ENCODE measurements at places on chromosomes 13 and 19.

- no peak for DNase-seq
Measured at GRCh38 chr19:58059003-58059670, at the start of gene ZNF135. TSS of gene ZNF135 (plus strand) at chr19:58059282. CDS start at chr19:58060003, 721 bp downstream.

DNA sequence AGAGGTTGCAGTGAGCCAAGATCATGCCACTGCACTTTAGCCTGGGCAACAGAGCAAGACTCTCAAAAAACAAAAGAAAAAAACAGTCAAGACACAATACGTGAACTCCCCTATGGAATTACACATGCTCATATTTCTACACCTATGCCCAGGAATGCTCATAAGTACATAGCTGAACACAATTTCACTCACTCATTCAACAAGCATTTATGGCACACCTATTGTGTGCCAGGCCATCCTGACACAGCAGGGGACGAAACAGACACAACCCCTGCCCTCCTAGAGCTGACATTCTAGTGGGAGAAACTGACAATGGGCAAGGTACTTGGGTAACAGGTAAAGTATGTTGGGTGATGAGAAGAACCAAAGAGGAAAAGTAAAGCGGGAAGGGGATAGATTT, 9.5 kb downstream of the AXL start:
- DNase-seq: no peak

DNA sequence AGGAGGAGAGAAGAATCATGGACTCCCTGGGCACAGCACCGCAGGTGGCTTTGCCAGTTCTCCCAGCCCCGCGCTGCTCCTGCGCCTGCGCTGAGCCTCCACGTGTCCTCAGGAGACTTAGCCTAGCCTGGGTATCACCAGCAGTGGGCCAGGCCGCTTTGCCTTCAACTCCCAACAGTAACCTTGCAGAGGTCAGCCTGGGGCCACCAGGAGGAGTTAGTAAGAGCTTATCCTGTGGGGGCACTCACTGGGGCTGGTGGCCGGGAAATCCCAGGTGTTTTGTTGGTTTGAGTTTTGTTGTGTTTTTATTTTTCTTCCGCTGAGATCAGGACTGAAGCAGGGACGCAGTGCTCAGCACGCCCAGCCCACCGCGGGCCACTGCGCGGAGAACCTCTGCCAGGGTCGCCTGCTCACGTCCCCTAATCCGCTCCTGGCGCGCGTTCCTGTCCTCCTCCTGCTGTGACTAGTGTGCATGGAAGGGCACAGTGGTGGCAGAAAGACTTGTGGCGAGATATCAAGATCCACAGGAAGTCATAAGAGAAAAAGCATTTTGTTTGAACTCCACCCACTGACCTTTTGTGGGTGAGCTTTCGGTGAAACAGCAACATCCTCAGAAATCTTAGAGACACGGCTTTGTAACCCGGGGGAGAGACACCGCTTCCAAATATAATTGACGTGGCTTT, 207.4 kb upstream of the RFC3 start:
- no peak for DNase-seq

- DNase-seq: no peak
Measured at GRCh38 chr13:112343591-112343990, 32.6 kb upstream of the SPACA7 start.

DNA sequence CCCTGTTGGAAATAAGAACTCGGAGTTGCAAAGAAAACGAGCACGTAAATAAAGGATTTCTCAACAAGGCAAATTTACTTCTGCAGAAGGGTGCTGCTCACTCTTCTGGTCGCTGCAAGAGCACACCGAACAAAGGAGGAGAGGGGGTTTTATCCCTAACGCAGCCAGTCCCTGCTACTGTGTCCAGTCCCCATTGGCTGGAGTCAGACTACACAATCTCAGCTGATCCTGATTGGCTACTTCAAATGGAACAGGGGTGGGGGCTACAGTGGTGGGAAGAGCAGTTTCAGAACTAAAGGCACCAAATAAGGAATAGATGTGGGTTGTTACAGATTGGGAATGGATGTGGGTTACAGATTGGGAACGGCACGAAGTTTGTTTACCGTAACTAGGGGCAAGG, 63.9 kb upstream of the MCF2L start:
- DNase-seq: no peak

GRCh38 chr13:110216398-110217041, 90.4 kb downstream of the COL4A1 start:
- DNase-seq: no peak

DNA sequence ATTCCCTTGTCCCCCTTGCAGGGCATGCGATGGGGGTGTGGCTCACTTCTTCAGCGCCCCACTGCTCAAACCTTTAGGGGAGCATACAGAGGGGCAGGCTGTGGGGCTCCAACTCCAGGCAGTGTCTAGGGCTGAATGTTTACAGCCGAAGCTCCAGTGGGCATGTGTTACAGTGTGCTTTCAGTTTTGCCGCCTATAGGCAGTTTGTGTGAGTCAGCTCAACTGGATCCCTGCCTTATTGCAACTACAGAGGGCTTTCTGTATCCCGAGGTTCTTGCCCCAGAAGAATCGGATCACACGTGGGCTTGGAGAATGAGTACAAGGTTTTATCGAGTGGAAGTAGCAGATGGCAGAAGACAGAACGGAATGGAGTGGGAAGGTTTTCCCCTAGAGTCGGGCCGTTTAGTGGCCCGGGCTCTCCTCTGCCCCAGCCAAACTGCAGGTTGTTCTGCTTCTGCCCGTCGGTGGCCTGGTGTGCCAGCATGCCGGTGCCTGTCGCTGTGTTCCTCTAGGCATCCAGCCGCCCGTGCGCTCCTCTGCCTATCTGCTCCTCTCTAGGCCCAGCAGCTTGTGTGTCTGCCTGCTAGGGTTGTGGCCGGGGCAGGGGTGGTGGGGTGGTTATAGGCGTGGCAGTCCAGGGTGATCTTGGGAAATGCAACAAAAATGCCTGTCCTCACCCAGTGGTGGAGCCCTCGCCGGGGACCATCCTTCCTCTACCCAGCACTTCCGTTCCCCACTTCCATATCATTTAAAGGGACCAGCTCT, 435.9 kb upstream of the SGCG start:
- no peak for DNase-seq

DNA sequence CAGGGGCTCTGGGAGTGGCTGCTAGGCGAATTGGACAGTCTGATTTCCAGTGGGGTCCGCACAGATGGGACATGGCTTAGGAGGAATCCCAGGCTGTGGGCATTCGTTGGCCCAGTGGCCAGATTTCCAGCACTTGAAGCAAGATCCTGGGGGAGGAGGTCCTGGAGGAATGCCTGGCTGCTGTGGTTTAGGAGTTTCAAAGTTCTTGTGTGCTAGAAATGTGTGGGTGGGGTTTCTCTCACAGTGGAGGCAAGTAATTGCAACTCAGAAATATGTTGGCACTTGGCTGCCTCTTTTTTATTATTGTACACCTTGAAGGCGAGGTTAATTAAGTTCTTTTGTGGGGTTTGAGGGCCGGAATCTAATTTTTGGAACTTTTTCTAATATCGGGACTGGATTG, 17.1 kb downstream of the IGFL3 start:
- DNase-seq: no peak

DNA sequence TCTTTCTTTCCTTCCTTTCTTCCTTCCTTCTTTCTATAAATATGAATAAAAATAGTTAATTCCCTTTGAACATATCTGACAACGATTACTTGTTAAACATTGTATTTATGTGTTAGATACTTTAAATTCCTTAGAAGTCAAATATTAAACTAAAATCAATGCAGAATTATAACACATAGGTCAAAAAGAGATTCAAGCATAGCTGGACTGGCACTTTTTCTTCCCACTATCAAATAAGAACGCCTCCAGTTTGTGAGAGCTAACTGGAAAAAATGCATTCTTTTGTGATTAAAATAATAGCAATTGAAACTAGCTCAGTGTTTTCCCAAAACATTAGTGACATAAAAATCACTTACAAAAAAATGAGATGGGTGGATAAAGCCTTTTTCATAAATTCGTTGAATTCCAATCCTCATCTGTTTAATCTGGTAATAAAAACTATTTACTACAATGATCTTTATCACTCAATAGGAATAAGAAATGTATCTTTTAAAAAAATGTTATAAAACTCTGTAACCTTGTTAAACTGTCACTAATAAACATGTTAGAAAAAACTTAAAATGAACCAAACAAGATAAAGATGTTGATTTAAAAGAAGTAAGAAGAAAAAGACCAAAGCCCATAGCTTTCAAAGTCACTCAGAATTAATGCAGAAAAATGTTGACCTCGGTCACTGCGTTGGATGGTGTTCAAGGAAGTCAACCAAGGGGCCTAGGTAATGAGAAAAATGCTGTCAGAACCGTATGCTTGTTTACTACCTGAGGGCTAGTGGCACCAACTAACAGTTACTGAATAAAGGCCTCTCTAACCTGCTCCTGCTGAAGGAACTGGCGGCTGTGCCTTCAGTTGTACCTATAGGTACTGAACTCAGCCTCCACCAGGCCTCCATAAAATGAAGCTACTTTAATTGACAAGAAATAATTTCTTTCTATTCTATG, 1039.5 kb upstream of the SLC10A2 start:
- no peak for DNase-seq

GRCh38 chr13:93589788-93590187, 363.2 kb downstream of the GPC6 start:
- DNase-seq: no peak

- DNase-seq: no peak
Measured at GRCh38 chr13:92951273-92951890, 275.2 kb upstream of the GPC6 start.

- DNase-seq: no peak
Measured at GRCh38 chr13:80276371-80277289, 64.3 kb downstream of the SPRY2 start.

- DNase-seq: no peak
Measured at GRCh38 chr13:98459171-98459681, 117.7 kb downstream of the STK24 start.

DNA sequence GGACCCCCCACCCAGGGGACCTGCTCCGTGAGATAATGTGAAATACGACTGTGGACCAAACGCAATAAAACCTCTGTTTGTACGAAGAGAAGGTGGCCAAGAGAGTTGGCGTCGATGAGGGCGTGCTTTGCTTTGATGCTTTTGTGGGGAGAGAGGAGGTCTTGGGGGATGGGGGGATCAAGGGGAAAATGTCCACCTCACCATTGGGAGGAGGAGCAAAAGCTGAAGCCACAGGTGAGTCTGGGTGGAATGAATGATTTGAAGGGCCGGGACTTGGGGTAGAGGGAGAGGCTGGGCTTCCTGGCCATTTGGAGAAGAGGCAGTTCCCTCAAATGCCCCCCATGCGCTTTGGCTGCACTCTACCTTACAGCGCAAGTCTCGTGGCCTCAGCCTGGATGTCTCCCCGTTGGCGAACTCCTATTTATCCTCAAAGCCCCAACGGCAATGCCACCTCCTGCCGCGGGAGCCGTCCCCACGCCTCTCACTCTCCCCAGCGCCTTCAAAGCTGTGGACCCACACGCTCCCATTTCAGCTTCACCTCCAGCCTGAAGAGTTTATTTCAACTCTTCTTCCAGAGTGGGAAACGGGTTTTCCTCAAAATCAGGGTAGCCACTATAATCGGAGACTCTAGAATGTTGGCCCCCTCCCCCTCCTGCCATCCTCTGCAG, 795 bp upstream of the ABCA7 start:
- no peak for DNase-seq

- DNase-seq: no peak
Measured at GRCh38 chr19:6543866-6544347, 13.1 kb downstream of the TNFSF9 start.

- DNase-seq: no peak
Measured at GRCh38 chr13:27396252-27396846, 28.1 kb upstream of the GTF3A start.

- no peak for DNase-seq
Measured at GRCh38 chr19:23823952-23824389, 65.3 kb upstream of the ZNF681 start.

- no peak for DNase-seq
Measured at GRCh38 chr19:58277748-58278540, 811 bp upstream of the ZNF8 start.

DNA sequence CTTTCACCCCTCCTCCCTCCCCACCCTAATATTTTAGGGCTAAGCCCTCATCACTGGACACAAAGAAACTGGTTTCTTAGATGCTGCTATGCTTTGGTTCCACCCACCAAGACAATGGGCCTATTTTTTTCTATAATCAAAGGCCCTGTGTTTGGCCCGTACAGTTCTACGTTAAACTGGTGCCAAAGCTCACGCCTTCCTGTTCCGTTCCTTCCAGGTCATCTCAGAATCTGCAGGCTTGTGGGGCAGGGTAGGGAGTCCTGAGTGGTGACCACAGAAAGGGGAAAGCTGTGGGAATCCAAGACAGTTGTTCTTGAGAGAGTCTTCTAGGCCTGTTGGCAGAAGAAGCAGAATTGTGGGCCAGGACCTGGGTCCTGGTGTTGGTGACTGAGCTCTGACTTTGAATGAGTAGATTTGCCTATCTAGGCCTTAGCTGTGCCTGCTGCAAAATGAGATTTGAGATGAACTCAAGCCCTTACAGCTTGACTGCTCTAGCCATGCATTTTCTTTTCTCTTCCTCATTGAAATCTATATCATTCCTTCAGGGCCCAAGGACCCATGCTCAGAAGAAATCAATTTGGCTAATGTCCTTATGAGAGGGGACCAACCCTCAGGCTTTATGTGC, 19.1 kb upstream of the CXCL17 start:
- no peak for DNase-seq

GRCh38 chr13:112733112-112733511, 43.3 kb downstream of the ATP11A start:
- DNase-seq: no peak

- no peak for DNase-seq
Measured at GRCh38 chr19:50546527-50547221, 21.6 kb downstream of the LRRC4B start.

GRCh38 chr19:54207983-54208783, 7.5 kb downstream of the RPS9 start:
- DNase-seq: no peak

- peak; percentile 72 for DNase-seq
Measured at GRCh38 chr19:44741841-44742329, 6.6 kb upstream of the BCL3 start.

- DNase-seq: no peak
Measured at GRCh38 chr13:83878691-83879430, 3.4 kb downstream of the SLITRK1 start.

DNA sequence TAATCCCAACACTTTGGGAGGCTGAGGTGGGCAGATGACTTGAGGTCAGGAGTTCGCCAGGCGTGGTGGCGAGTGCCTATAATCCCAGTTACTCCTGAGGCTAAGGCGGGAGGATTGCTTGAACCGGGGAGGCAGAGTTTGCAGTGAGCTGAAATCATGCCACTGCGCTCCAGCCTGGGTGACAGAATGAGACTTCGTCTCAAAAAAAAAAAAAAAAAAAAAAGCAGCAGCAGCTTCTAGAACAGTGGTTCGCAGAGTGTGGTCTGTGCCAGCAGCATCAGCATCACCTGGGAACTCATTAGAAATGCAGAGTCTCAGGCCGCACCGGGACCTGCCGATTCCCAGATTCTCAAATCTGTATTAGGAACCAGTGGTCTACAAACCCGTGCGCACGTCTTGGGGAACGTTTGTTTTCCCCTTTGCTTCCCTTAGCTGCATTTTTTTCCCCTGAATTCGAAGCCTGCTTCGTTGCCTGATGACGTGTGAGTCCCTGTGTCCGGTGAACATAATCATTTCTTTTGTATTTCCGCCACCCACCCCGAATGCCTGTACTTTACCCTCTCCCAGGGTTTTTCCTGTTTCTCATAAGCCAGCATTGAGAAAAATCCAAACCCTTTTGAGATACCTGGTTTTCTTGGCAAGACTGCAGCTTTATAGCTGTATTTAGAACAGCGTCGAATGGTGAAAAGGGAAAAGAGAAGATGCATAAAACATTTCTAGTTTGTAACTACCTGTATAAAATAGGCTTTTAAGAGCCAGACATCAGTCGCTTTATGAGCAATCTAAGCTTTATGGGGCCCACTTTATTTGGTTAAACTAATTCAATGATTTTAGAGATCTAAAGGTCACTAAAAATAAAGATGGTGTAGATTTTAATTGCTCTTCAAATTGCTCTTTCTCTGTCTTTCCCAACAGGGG, 49.8 kb downstream of the BICRA start:
- DNase-seq: no peak

All from 8988T (cell line).